Vagina (tissue), 2 donors: ENCODE measurements at places on chromosomes 13 and 19.

DNA sequence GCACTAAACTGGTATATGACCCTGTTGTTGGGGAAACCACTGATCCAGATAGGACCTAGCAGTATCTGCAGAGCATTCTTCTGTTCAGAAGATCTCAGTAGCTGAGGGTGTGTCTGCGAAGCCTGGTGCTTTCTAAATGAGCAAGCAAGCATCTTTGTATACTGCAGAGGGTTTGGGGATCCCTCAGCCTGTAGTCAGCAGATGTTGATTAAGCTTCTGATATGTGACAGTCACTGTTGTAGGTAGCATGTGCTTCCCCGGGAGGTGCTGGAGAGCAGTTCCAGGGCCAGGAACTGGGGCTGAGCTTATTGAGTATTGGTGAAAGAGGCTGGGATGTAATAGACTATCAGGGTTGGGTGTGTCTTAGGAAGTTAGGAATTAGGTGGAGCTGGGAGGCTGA lies 1.5 kb downstream of the SCAF1 start:
- H3K27ac ChIP-seq = no peak overlapping the region
- H3K27me3 ChIP-seq = no peaks in the 10 kb centered on the region
- H3K4me1 ChIP-seq = peaks cover 54% of the 10 kb centered on the region
- peaks cover 16% of the 10 kb centered on the region for H3K36me3 ChIP-seq
- no peak for DNase-seq

- H3K4me1 ChIP-seq = no peaks in the 10 kb centered on the region
- DNase-seq = no peak
- H3K27me3 ChIP-seq = no peaks in the 10 kb centered on the region
- H3K36me3 ChIP-seq = no peaks in the 10 kb centered on the region
These were observed 345.3 kb upstream of the OBI1 start for GRCh38 chr13:79003989-79004898.

DNA sequence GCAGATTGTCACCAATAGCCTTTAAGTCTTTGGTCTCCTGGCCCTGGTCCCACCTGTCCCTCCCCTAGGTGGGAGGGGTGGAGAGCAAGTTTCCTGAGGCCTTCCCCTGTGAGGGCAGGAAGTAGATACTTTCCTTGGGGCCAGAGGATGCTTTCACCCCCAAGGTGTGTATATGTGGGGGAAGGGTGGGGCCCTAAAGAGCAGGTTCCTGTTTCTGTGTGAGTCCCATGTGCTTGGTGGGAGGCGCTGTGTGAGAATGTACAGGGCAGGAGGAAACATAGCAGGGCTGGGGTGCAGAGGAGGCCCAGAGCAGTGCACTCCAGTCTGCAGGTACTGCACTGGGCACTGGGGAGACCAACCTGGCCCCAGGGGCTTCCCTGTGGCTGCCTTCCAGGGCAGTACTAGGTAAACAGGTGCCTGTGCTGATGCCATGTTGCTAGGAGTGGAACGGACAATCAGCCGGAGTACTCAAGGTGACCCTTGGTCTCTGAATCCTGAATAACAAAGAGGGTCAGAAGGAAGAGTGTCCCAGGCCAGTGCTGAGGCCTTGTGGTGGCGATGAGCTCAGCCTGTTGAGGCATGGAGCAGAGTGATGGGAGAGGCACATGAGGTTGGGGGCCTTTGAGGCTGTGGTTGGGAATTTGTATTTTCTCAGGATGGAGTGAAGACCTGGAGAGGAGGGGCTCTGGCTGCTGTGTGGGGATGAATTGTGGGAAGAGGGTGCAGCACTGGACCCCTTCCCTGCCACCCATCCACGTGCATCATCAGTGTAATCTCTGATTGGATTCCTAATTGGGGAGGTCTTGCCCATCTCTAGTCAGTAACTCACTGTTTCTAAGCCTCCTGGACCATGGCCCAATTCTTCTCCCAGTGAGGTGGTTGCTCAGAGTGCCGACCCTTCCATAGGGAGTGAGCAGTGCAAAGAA lies 5.1 kb downstream of the EGLN2 start:
- peaks cover 93% of the 10 kb centered on the region for H3K4me1 ChIP-seq
- no peak for DNase-seq
- H3K36me3 ChIP-seq = no peaks in the 10 kb centered on the region
- peak overlapping the region; percentile 98 for H3K27ac ChIP-seq
- no peaks in the 10 kb centered on the region for H3K27me3 ChIP-seq
- H3K4me3 ChIP-seq = peak overlapping the region; percentile 73

GRCh38 chr19:7697721-7698287 lies 4.1 kb downstream of the FCER2 start:
- H3K27me3 ChIP-seq = no peaks in the 10 kb centered on the region
- DNase-seq = no peak
- H3K4me1 ChIP-seq = no peaks in the 10 kb centered on the region
- no peaks in the 10 kb centered on the region for H3K36me3 ChIP-seq
- H3K27ac ChIP-seq = no peak overlapping the region

DNA sequence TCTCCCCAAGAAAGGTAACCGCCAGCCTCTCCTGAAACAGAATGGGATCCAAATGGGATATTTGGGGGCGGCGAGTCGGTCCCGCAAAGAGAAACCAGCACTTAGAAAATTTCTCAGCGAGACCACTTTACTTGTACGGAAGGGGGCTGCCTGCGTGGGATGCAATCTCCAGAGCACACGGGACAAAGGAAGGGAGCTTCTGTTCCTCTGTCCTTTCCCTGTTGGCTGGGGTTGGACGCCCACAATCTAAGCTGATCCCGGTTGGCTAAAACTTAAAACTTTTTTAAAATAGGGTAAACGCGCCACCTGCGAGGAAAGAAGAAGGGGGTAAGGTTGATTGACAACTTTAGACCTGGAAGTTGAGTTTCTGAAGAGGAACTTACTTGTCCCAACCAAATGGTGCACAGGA lies 826 bp upstream of the BSG start:
- no peaks in the 10 kb centered on the region for H3K27me3 ChIP-seq
- peak overlapping the region; percentile 77 for H3K4me3 ChIP-seq
- no peaks in the 10 kb centered on the region for H3K36me3 ChIP-seq
- peaks cover 57% of the 10 kb centered on the region for H3K4me1 ChIP-seq
- DNase-seq = no peak
- peak overlapping the region; percentile 82 for H3K27ac ChIP-seq

DNA sequence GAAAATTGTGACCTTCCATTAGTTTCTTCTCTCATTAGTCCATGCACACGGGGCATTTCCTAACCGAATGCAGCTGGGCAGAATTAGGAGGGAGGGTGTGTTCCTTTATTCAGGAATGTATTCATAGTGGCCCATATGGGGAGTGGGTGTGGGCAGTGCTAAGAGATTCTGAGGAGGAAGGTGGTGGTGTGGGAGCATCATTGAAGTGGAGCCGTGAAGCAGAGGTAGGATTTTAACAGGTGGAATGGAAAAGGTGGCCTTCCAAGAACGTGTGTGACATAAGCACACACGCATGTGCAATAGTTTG lies 134.2 kb downstream of the MTUS2 start:
- no peaks in the 10 kb centered on the region for H3K27me3 ChIP-seq
- no peaks in the 10 kb centered on the region for H3K4me1 ChIP-seq
- DNase-seq = no peak
- H3K4me3 ChIP-seq = no peak overlapping the region

DNA sequence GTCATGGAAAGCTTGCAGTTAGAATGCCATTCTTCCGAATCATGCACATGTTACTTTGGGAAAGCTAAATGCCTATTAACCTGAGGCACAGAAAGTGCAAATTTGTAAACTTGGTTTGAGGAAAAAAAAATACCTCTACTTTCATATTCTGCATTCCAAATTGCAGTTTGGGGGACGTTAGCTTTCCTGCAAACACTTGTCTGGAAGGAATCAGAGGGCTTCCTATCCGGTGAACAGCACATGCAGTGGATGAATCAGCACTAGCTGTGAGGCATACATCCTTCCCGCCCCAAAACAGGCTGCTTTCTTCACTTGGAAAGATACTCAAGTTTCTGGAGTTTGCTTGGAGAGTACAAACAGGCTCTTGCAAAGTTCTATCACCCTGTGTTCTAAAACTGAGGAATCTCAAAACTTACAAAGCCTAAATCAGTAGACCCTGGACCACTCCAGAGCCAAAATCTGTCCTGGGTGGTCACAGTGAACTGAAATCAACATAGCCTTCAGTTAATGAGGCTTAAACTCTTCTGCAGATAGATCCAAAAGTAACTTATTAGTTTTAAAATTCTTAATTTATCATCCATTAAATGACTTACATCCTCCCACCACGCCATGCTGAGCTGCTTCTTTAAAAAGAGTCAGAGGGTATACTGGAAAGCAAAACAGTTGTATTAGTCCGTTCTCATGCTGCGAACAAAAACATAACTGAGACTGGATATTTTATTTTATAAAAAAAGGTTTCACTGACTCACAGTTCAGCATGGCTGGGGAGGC lies 802.3 kb upstream of the ARGLU1 start:
- H3K27me3 ChIP-seq = no peaks in the 10 kb centered on the region
- no peaks in the 10 kb centered on the region for H3K36me3 ChIP-seq
- H3K4me3 ChIP-seq = no peak overlapping the region
- no peaks in the 10 kb centered on the region for H3K4me1 ChIP-seq
- no peak for DNase-seq

- H3K36me3 ChIP-seq = no peaks in the 10 kb centered on the region
- no peak for DNase-seq
- no peak overlapping the region for H3K27ac ChIP-seq
- no peak overlapping the region for H3K4me3 ChIP-seq
These were observed 387.8 kb upstream of the GPC6 start for GRCh38 chr13:92838786-92839185.

GRCh38 chr13:106527445-106527801 lies 8.0 kb downstream of the EFNB2 start:
- H3K4me1 ChIP-seq = peaks cover 68% of the 10 kb centered on the region
- DNase-seq = no peak
- no peaks in the 10 kb centered on the region for H3K36me3 ChIP-seq
- H3K27ac ChIP-seq = no peak overlapping the region
- H3K4me3 ChIP-seq = no peak overlapping the region

- no peaks in the 10 kb centered on the region for H3K36me3 ChIP-seq
- H3K4me3 ChIP-seq = no peak overlapping the region
- no peaks in the 10 kb centered on the region for H3K27me3 ChIP-seq
- H3K27ac ChIP-seq = no peak overlapping the region
- DNase-seq = no peak
These were observed 10.0 kb upstream of the IGSF23 start for GRCh38 chr19:44603201-44603945.

DNA sequence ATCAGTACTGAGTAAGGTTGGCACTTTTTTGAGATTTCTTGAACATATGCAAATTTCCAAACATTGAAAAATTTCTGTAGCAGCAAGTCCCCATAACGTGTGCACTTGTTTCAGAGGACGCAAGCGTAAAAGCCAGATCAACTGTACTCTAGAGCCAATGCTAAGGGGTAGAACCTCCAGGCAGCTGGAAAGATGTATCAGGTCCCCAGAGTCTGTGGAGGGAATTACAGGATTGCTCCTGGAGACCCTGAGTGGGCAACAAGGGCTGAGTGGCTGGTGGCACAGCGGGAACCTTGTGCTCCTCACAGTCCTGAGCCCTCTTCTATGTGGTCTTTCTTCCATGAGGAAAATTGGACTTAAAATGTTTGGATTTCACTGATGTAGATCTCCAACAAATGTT lies 53.9 kb upstream of the AMER2 start:
- H3K27me3 ChIP-seq = no peaks in the 10 kb centered on the region
- no peak overlapping the region for H3K27ac ChIP-seq
- H3K4me3 ChIP-seq = no peak overlapping the region
- no peak for DNase-seq
- H3K36me3 ChIP-seq = no peaks in the 10 kb centered on the region
